ENCODE measurements at places on chromosomes 7 and 10.

GRCh38 chr10:118720685-118721538 is 33.9 kb downstream of the CACUL1 start:
- DNase-seq = peak; percentile 65

DNA sequence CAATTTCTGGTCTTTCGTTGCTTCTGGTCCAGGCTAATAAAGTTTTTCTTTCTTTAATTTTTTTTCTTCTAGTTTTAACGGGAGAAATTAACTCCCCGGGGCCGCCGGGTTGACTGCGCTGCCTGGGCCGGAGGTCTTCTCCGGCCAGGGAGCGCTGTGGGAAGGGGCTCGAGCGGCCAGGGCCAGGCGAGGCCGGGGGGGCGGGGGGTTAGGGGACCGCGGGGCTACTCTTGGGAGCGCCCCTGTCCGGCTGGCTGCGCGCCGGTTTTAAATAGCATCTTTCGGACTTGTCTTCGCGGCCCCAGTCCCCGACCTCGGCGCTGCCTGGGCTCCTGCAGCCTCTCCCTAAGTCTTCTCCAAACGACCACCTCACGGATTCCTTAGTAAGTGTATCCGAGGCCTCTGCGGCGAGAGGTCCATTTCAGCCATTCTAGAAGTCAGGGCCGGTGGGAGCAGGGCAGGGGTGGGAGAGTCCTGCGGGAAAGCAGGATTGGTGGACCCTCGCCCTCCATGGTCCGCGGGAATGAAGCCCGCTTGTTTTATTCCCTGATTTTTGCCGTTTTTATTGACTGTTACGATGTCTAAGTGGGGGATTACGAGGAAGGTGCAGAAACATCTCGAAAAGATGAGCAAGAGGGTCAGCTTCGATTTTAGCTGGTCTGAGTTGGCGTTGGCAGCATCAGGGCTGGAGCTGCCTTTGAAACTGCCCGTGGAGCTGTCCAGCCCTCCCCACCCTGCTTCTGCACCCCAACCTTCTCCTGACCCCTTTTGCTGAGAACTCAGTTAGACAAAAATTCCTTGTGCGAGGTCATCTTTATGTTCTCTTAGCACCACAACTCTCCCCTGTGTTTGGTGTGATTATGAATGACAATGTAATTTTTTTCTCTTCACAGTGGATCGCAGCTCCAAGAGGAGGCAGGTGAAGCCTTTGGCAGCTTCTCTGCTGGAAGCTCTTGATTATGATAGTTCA is 555 bp downstream of the PHF14 start:
- DNase-seq = peak; percentile 36

DNA sequence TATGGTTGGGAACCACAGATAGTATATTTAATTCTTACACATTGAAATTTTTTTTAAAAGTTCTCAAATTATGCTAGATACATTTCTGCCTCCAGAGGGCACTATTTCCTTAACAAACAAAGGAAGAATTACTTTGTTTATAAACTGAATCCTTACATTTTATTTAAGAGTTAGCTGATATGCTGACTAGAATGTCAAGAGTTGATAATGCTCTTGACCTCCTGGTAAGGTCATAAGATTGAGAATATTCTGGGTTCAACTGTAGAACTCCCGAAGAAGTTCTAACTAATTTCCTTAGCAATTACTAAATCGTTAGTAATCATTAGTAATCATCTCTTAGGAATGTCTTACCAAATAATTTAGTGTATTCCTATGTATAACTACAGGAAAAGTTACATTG is 95.3 kb upstream of the CYP26C1 start:
- DNase-seq = peak; percentile 65

- DNase-seq = no peak
Observed at GRCh38 chr10:22228167-22228938, 10.5 kb upstream of the EBLN1 start.

DNA sequence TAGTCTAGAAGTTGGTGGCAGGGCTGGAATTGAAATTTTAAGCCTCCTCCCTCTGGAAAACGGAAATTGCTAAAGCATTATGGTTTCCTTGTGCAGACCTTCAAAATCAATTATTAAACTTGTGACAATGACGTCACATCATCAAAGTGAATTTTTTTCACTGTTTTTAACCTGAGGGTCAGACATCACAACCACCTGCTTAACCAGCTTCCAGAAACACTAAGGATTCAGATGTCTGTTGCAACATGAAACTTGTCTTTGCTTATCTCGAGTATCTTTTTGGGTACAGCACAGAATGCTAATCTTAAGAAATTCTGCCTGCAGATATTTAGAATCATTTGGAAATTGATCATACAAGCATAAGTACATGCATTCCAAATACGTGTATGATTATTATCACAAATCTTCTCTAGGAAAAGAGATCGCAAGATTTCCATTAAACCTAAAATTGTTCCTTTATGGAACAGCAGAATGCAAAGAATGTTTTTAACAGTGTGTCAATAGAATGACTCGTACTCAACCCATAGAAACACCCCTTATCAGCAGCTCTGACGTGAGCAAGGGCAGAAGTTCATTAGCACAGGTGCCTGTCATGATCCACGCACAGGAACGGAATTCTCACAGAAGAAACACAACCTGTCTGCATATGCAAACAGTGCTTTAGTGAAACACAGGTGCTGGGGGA is 4.1 kb upstream of the GTPBP4 start:
- DNase-seq = peak; percentile 61

GRCh38 chr10:97923476-97923875 is 73.8 kb downstream of the GOLGA7B start:
- no peak for DNase-seq

DNA sequence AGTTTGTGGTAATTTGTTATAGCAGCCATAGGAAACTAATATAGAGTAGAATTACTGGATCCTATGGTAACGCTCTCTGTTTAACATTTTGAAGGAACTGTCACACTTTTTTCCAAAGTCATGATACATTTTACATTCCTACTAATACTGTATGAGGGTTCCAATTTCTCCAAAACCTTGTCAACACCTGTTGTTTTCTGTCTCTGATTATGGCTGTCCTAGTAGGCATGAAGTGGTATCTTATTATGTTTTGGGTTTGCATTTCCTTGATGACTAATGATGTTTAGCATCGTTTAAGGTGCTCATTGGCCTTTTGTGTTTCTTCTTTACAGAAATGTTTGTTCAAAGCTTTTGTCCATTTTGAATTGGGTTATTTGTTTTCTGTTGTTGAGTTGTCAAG is 69.6 kb downstream of the VPS50 start:
- DNase-seq = no peak

- no peak for DNase-seq
Observed at GRCh38 chr10:71359364-71360046, 37.2 kb upstream of the CDH23 start.

- no peak for DNase-seq
Observed at GRCh38 chr10:80159166-80159873, 26.8 kb downstream of the PLAC9 start.

DNA sequence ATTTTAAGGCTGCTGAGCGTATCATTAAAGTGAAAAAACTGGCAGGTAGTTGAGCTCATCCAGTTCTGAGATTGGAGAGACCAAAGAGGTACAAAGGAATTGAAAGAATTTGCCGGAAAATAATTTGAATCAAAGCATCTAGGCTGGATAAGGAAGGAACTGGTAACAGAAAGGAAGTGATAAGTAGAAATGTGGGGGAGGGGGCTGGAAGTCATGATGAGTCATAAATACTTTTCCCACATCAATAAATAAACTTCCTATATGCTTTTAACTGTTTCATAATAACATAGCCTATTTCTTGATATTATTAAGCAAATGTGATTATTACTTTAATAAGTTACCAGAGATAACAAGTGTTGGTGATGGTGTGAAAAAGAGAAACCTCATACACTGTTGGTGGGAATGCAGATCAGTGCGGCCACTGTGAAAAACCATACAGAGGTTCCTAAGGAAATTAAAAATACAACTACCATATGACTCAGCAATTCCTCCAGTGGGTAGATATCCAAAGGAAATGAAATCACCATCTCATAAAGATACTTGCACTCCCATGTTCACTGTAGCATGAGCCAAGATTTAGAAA is 27.0 kb downstream of the ZNF438 start:
- DNase-seq = peak; percentile 88

GRCh38 chr10:1251769-1252168 is 195.6 kb downstream of the WDR37 start:
- no peak for DNase-seq

DNA sequence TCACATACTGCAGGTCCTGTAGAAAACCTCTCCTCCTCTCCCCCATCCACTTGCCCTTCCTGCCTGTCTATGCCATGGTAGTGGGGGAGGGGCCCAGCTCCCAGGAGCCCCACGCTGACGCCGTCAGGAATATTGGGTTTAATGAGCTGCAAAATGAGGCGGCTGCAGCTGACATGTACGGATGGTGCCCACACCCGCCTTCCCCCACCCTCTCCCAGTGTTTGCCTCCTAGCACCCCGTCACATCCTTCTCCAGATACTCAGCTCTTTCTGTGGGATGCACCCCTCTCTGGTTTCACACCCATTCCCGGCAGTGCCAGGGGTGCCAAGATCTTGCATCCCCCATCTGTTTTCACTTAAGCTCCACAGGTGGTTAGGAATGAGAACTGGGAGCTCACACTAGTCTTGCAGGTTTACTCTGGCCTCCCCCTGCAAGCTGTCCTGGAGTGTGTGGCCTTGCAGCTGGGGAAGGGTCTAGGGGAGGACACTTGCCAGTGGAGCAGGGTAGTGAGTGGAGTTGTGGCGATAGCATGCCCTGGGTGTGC is 26.1 kb downstream of the GBX1 start:
- DNase-seq = no peak

DNA sequence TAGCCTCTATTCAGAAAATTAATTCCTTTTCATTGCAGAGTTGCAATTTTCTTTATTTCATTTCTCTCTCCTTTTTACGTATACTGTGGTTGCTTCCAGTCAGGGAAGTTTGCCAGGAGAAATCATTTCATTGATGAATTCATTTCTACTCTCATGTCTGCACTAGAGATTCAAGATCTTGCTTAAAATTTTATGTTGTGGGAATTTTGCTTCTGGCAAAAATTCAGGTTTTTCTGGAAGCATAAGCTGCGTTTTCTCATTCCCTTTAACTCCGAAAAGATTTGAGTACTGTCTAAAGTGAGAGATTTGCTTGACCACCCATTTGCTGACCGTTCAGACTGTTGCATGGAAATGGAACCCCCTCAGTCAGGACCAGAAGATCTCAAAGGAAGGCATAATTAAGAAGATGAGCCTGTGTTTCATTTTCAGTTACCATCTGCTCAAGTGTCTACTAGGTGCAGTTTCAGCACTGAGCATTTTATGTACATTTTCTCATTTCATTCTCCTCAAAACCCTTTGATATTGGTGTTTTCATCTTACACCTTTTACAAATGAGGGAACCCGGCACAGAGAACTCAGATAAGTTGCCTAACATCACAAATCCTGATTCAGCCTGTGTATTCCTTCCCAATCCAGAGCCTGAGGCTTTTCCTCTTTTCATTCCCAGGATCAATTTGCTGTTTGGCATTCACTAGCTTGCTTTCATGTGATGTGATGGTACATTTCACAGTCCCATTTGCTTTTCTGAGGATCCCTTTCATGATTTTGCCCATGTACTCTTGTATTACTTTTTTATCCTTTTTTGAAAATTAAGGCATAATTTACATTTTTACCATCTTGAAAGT is 3.9 kb downstream of the PTPRZ1 start:
- no peak for DNase-seq

GRCh38 chr7:7673240-7673550 is 32.6 kb downstream of the UMAD1 start:
- DNase-seq = no peak

- peak; percentile 55 for DNase-seq
Observed at GRCh38 chr10:48364659-48365405, 58.4 kb downstream of the MAPK8 start.

GRCh38 chr7:92682330-92682729 is 92.1 kb upstream of the FAM133B start:
- DNase-seq = no peak

DNA sequence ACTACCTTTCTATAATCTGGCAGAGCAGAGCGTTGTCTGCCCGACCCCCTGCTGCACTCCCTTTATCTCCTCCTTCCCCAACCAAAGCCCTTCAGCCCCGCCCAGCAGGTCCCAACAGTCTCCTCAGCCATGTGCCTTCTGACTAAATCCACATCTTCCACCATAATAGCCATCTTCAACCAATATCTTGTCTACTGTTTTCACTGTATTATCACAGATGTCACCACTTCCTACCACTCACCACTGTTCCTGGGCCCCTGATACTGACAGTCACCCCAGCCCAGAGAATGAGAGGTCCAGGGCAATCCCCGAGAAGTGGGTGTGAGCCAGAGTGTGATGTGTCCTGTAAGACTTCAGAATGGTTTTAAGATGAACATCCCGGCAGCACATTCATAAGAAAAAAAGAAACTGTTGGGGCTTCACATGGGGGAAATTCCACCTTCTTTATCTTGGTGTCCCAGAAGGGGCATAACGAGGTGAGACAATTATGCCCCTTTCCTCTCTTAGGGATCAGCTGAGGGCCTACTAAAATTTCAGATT is 25.3 kb downstream of the CCDC6 start:
- no peak for DNase-seq

DNA sequence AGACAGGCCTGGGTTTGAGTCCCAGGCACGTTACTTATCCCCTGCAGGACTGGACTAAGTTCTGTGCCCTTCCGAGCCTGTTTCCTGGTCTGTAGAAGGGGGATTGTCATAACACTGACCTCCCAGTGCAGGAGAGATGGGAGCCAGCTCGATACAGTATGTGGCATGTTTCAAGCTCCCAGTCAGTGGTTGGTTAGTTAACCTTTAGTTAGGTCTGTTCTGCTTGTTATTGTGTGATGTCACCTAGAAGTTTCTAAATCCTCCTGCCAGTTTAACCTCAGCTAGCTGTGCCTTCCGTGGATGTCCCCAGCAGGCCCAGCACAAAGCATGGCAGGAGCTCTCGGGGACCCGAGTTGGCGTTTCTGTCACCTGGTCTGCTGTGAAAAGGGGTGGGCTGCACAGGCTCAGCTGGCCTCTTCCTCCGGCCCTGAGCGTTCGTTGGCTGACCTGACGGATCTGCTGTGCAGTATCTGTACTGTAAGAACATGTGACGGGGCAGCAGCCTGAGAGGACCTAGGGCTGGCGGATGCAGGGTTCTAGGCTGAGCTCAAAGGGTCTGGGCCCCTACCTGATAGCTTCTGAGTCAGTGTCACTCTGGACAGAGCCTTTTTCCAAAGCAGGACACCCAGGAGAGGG is 53.0 kb downstream of the SPOCK2 start:
- no peak for DNase-seq

DNA sequence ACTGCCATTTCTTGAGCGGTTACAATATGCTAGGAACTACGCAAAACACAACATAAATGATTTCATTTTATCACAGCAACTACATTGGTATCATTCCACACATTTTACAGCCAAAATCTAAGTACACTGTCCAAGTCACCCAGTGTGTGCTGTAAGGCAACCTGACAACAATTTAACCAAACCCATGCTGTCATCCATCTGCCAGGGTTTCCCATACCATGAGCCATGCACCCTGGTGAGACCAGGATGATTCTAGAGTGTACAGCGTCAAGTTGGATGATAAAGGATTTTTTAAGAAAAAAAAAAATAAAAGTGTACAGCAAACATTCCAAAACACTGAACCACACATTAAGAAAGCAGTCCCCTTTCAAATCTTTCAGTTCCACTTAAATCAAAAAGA is 52.9 kb downstream of the PIK3AP1 start:
- peak; percentile 29 for DNase-seq

Measured in EL (cell line).